ENCODE measurements at places on chromosomes 1 and 21.

GRCh38 chr1:43492826-43493225, 37.9 kb upstream of the PTPRF start:
- no peak for DNase-seq

GRCh38 chr1:54324251-54325140, 81.7 kb downstream of the SSBP3 start:
- DNase-seq, result no peak

- DNase-seq, result no peak
These were observed 66.0 kb upstream of the GRIK3 start for GRCh38 chr1:37100310-37100709.

- DNase-seq, result no peak
These were observed 315.3 kb downstream of the OMA1 start for GRCh38 chr1:58231204-58231603.

- DNase-seq, result no peak
These were observed 4.5 kb downstream of the DLGAP3 start for GRCh38 chr1:34924759-34925555.

DNA sequence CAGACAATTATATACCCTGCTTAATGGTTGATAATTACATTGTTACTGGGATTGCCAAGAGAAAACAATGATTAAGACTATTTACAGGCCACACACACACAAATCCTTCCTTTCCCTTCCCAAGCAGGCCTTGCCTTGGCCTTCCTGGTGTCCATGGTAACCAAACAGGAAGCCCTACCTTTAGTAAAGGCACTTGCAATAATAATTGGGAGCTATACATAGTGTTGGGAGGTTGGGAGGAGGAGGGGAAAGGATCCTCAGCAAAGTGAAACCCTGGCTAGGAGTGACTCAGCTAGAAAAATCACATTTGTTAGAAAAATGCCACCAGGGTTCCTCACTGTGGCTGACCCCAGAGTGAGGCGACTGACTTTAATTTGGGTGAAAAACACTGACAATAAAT, 122.3 kb upstream of the ADAR start:
- no peak for DNase-seq

GRCh38 chr1:186722711-186723309, 42.6 kb upstream of the PTGS2 start:
- no peak for DNase-seq

- DNase-seq, result no peak
These were observed 60.5 kb downstream of the BACE2 start for GRCh38 chr21:41228492-41228891.

- no peak for DNase-seq
These were observed 21.6 kb upstream of the C1orf159 start for GRCh38 chr1:1137256-1138045.

DNA sequence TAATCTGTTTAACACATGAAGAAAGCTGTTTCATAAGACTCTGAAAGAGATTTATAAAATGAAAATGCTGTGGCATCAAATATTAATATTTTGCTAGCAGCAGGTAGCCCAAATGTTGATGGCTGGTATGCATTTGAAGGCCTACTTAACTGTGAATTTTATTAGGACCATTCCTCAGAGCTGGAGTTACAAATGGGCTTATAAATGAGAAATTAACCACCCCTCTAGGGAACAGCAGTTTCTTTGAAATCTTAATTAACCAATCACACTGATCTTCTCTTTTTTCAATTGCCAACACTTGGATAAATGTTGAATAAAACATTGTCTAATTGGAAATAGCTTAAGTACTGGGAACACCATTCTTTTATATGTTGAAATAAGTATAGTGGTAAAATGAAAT, 129.9 kb downstream of the GPR52 start:
- no peak for DNase-seq

- DNase-seq, result no peak
These were observed 34.6 kb downstream of the CFAP57 start for GRCh38 chr1:43206600-43207228.

GRCh38 chr1:38127428-38127827, 80.8 kb upstream of the POU3F1 start:
- DNase-seq, result no peak

DNA sequence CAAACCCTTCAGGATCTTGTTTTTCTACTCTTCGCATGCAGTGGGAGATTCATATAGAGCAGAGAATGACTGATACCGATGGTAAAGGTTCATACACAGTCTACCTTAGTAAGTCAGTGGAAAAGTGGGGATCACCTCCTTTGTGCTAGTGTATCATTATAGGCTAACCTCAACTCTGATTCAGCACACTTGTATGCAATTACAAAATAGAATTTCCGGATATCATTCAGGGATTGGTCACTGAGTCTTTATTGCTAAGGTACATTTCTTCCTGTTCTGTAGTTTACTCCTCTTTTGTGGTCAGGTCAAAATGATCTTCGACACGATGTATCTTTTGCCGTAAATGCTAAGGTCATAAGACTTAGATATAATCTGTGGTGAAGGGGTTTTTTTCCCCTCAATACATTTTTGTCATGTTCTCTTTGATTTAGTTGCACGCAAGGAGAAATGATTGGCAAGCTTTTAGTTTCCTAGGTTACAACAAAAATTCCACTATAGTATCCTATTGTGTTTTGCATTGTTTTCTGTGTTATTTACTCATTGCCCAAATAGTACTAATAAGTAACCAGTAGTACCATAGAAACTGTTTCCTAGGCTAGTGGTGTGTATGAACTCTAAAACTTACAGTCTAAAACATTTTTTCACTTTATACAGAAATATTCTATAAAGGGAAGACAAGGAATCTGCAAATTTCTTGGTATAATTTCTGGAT, 35.7 kb upstream of the PLA2G4A start:
- DNase-seq, result no peak

DNA sequence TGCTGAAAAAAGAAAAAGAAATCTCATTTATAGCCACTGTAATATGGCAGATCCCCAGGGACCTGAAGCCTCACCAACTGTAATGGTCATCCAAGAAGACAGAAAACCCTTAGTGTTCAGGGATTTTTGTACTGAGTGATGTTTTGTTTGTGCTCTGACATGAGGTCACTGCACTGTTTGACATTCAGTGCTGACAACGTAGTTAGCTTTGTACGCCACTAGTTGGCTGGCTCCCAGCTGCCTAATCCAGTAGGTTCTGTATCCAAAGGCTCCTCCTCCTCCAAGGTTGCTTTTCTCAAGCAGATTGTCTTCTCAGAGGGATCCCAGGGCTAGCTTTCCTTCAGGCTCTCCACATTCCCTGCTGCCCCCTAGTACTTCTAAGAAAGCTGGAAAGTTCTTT, 9.5 kb upstream of the YRDC start:
- DNase-seq, result no peak

GRCh38 chr1:98557895-98558294, 103.6 kb upstream of the SNX7 start:
- DNase-seq, result no peak

DNA sequence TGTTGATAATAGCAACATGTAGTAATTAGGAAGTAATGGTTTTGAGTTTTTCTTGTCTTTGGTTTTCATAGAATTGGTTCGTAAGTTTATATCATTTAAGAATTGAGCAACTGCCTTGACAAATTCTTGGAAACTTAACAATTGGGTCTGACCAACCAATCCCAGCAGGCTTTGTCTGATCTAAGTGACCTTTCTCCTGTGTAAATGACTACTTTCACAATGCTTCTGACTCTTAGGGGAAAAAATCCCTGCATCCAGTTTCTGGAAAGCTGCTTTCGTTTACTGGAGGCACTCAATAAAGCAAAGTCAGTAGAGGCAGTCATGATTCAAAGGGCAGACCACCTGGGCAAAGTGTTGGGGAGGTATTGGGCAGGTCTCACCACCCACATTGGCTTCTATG, 303.6 kb upstream of the FAM78B start:
- DNase-seq, result no peak

DNA sequence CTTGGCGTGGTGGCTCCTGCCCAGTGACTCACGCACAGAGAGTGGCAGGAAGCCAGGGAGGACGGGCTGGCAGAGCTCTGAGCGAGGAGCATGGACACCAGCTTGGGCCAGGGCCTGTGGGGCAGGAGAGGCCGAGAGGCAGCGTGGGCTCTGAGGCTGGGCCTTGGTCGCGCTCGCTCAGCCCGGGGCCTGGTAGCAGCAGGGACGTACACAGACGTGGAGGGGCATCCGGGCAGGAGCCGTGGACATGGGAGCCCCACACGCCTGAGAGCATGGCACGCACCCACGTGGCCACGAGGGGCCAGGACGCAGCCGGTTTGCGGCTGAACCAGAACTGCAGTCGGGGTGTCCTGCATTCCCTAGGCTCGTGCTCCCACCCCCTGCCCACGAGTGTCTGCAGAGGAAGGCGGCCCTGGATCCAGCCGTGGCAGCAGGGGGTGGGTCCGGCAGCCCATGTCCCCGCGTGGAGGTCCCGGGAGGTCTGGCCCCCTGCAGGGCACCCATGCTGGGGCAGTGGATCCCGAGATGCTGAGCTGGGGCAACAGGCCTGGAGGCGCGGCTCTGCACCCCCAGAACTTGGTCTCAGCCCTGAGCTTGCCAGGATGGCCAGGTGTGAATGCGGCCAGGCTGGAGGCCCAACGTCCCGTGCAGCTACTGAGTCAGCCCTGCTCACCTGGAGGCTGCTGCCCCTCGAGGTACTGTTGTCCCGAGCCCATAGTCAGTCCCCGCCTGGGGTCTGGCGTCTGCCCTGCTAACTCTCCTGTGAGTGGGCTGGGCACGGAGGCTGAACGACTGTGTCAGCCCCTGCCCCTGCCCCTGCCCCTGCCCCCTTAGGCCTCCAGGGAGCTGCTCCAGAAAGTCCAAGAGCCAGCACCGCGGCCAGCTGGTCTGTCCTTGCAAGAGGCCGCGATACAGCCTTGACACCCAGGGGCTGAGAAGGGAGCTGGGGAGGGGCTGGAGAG, 61.6 kb downstream of the SLX9 start:
- no peak for DNase-seq

DNA sequence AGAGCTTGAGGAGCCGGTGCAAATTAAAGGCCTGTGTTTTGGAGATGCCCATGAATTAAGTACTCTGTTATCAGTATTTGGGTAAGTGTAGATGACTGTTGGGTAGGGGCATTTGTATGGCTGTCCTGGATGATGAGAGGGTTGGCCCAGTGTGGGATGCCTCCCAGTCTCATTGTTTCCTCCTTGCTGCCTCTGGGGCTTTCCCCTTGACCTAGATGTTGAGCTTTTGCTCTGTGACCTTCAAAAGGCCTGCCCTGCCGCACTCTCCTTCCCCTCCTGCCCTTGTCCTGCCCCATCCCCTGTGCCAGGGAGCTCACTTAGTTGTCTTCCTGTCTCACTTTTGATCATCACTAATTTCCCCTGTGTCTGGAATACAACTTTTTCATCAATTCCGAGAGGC, 10.0 kb downstream of the GALNT2 start:
- no peak for DNase-seq

DNA sequence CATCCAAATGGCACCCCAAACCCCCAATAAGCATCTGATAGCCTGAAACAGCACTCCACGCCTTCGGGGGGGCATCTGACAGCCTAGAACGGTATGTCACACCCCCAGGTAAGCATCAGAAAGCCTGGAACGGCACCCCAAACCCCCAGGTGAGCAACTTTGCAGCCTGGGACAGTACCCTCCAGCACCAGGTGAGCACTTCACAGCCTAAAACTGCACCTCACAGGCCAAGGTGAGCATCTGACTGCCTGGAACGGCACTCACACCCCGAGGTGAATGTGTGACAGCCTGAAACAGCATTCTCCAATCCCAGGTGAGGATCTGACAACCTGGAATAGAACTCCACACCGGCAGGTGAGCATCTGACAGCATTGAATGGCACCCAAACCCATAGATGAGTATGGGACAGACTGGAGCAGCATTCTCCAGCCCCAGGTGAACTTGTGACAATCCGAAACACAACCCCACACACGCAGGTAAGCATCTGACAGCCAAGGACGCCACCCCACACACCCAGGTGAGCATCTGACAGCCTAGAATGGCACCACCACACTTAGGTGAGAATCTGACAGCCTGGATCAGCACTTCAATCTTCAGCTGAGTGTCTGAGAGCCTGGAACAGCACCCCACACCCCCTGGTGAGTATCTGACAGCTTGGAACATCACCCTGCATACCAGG, 18.3 kb upstream of the MMEL1 start:
- DNase-seq, result no peak

- DNase-seq, result no peak
These were observed 23.5 kb downstream of the ANGPTL1 start for GRCh38 chr1:178847396-178847849.

- no peak for DNase-seq
These were observed 522.9 kb downstream of the LRRIQ3 start for GRCh38 chr1:73674945-73675561.

DNA sequence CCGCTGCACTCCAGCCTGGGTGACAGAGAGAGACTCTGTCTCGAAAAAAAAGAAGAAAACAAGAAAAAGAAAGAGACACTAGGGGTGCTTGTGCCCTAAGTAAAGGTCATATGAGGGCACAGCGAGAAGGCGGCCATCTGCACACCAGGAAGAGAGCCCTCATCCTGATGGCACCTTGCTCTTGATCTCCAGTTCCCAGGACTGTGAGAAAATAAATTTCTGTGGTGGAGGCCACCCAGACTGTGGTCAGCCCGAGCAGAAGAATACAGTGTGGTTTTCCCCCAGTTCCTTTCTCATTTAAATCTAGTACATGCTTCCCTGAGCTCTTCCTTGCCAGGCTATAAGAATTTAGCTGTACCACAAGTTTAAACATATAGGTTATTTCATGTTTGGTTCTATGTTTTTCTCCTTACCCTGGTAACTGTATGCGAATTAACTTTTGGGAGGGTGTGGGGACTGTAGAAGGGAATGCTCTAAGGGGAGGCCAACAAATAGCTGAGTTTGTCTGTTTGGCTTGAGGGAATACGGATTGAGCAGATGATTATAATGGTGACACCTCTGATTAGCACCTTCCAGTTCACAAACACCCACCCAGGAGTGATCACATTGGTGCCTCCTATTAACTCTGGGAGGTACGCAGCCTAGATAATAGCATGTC, 119.6 kb upstream of the ERRFI1 start:
- no peak for DNase-seq

DNA sequence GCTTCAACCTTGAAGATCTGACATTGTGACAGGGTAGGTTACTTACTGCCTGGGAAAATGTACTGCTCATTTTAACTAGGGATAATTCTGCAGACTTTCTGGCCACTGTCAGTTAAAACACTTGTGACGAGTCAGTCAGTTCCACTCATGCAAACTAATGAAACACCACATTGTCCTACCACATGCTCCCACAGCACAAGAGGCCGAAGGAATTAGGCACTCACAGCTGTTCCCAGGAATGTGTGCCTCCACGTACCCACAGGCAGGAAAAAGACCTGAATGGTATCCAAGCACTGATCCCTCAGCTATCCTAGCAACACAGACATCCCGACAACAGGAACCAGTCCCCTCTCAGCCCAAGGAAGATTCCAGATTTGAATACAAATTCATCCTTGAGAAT, 12.3 kb downstream of the BCAR3 start:
- no peak for DNase-seq

GRCh38 chr1:167328816-167329483, 108.3 kb downstream of the POU2F1 start:
- no peak for DNase-seq

GRCh38 chr1:3011127-3011526, 10.1 kb upstream of the ACTRT2 start:
- no peak for DNase-seq

DNA sequence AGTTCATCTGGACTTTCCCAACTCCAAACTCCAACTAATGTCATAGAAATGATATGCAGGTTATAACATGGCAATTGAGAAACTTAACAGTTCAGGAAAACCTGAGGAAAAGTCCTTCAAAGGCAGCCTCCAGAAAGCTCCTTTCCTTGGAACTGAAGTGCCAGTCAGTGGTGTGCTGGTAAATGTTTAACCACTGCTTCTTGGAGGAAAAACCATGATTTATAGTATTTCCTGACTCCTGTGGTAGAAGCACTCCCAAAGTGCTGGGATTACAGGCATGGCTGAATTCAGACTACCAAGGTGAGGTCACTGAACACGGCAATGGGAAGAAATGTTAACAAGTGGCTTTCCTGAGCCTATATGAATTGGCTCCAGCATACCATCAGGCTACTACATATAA, 26.7 kb upstream of the ZNHIT6 start:
- DNase-seq, result no peak

All from activated naive CD4-positive, alpha-beta T cell (primary cell).